ENCODE measurements at places on chromosomes 2 and 18. TPM values are rescaled to one million over a fixed set of nuclear protein-coding genes. Genes with fewer than 3 reads are reported as not detected.
A peak's percentile ranks its signal among the peaks of the same experiment; 100 is the strongest.

Gene GALNT13
- not detected for total RNA-seq

GRCh38 chr2:109182426-109182825, 53.4 kb downstream of the SH3RF3 start:
- DNase-seq, result no peak

GRCh38 chr2:20110383-20110782, 59.0 kb upstream of the LAPTM4A start:
- no peak for DNase-seq

Gene ABCG5
- total RNA-seq, result not detected

Gene GRHL1
- total RNA-seq, result 0.60 TPM

GRCh38 chr2:12965540-12966269, 249.0 kb downstream of the TRIB2 start:
- no peak for DNase-seq

GRCh38 chr18:62586151-62586774, 63.4 kb downstream of the ZCCHC2 start:
- peak; percentile 25 for DNase-seq

DNA sequence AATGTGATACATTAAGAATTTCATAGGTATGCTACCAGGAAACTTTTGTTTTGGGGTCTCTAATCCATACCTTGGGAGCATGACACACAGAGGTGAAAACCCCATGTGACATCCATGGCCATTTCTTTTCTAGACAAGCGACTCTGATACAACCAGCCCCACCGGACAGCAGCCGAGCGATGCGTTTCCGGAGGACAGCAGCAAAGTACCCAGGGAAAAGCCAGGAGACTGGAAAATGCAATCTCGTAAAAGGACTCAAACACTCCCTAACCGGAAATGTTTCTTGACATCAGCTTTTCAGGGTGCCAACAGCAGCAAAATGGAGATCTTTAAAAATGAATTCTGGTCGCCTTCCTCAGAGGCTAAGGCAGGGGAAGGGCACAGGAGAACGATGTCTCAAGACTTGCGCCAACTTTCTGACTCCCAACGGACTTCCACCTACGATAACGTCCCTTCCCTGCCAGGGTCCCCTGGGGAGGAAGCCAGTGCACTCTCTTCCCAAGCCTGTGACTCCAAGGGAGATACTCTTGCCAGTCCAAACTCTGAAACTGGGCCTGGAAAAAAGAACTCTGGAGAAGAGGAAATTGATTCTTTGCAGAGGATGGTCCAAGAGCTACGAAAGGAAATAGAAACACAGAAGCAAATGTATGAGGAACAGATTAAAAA, 48.9 kb downstream of the BMP10 start:
- DNase-seq, result no peak

Gene SERPINB2
- total RNA-seq, result 0.99 TPM

Gene DYNAP
- total RNA-seq, result not detected

GRCh38 chr2:150389447-150389846, 98.0 kb downstream of the RND3 start:
- DNase-seq, result no peak

DNA sequence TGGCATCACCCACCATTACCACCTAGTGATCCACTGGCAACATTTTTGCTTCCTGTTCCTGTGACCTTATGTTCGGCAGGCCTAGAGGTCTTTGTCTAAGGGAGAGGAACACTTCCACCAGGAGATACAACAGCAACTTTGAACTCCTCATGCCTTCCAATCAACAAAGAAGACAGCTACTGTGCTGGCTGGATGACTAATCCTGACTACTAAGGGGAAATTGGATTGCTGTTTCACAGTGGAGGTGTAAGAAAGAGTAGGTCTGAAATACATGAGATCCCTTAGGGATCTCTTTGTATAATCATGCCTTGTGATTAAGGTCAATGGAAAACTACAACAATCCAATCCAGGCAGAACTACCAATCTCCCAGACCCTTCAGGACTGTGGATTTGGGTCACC, 45.2 kb downstream of the EIF2AK3 start:
- DNase-seq, result no peak

DNA sequence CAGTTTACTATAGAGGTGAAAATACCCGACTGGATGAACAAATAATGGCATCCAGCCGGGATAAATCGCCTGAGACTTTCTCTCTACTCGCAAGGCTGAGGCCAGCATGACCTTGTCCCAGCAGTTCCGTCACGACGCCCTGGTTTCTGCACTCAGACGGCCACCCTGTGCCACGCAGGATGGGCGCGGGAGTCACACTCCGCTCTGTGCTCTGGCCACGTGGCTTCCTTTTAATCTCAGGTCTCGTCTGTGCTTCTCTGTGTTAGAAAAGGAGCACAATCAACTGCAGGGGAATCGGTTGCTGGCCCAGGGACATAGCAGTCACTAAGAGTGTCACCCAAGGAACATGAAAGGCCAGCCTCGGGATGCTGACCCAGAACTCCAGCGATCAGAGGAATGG, 194.7 kb upstream of the PXDN start:
- no peak for DNase-seq

- no peak for DNase-seq
Observed at GRCh38 chr2:173205375-173205774, 129.7 kb downstream of the MAP3K20 start.

DNA sequence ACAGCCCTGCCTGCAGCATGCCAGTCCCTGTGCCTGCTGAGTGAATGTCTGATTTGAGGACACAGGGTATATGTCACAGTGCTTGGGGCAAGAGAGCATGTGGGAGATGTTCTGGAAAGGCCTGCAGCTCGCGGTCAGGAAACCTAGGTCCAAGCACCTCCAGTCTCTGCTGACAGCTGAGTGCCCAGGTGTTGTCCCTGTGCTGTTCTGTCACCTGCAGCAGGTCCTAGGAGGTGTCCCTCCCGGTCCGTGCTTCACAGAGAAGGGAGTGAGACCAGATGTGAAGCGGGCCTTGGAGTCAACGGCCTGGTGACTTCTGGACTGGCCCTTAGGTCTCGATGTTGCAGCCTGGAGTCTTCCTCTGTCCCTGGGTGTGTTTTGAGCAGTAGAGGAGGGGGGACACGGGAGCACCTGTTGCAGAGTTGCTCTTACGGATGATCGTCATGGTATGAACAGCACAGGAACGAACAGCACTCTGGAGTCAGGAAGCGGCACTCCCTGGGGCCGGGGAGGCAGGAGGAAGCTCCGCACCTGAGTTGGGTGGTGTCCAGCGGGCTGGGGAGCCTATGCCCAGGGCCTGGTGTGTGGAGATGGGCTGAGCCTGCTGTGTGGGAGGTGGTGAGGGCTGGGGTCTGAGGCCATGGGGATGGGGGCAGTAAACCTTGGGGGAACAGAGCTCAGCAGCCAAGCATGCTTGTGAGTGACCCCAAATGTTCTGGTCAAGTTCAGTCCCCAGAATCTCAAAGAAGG, 21.6 kb upstream of the ARHGEF4 start:
- DNase-seq, result no peak

DNA sequence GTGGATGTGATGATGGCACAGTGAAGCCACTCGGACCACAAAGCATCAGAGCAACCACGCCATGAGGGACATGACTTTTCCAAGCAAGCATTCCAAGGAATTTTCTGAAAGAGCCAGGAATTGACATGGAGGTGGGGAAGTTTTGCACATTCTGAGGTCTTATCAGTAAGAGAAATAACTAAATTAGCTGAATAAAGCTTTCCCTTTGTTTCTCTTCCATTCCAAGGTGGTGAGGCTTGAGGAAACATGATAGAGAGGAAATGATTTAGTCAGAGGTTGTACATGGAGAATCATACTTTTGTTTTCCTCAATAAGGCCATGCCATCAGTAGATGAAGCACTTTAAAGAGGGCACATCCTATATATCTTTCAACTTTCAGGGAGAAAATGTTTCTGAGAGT, 115.7 kb upstream of the MMADHC start:
- DNase-seq, result no peak

Gene ASB18
- not detected for total RNA-seq

GRCh38 chr18:76699923-76700322, 122.4 kb upstream of the ZNF236 start:
- DNase-seq, result no peak

- no peak for DNase-seq
Observed at GRCh38 chr2:332592-332991, 44.7 kb upstream of the ALKAL2 start.

- no peak for DNase-seq
Observed at GRCh38 chr2:46859482-46859881, 56.1 kb downstream of the MCFD2 start.

- DNase-seq, result no peak
Observed at GRCh38 chr2:8212239-8212638, 469.6 kb upstream of the ID2 start.

DNA sequence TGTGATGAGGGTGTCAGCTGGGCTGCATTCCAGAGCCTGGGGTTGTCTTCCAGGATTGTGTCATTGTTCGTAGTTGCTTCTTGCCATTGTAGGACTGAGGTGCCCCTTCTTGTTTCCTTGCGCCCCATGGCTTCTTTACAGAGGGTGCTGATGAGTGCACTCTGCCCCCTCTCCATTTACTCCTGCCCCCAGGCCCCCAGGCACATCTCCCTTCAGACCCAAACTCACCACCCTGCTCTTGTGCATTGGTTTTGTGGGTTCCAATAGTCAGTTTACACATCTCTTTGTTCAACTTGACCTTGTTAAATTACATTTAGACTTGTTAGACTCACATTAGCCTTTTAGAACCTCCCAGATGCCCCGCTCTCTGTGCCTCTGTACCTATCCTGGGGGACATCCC, 33.1 kb downstream of the HJURP start:
- DNase-seq, result no peak

- DNase-seq, result no peak
Observed at GRCh38 chr2:31525876-31526275, 54.9 kb downstream of the SRD5A2 start.
